Lower leg skin (tissue), 4 donors: ENCODE measurements at places on chromosomes 5 and 9.

DNA sequence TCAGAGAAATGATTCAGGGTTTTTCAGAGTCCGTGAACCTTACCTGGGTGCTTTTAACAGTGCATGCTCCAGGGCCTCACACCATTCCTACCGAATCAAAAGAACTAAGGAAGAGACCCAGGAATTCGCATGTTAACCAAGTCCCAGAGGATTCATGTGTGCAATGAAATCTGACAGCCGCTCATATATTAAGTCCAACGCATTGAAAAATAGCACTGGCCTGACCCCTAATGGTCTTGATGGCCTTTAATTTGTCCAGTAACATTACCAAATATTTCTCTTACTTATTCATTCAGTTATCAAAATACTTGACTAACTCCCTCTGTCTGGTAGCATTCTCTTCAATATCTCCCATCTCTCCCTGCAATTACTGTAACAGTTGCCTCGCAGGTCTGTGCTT lies 55.0 kb upstream of the MARCHF11 start:
- no peak for DNase-seq

DNA sequence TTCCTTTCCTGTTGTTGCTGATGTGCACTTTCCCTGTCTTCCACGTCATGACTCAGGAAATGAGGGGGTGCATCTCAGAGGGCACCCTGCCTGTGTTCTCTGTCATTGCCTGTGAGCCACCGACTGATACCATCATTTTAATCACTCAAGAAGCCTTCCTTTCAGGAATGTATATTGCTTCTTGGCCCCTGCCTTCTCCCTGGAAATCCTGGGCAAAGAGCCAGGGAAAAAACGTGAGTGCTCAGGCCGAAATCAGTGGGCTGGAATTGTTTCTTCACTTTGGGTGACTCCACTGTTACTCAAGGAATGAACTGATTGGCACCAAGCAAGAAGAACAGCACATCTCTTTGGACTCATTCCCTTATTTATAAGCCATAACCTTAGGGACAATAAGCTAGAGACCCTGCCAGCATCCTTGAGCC lies 126.1 kb downstream of the SNX18 start:
- DNase-seq = no peak

DNA sequence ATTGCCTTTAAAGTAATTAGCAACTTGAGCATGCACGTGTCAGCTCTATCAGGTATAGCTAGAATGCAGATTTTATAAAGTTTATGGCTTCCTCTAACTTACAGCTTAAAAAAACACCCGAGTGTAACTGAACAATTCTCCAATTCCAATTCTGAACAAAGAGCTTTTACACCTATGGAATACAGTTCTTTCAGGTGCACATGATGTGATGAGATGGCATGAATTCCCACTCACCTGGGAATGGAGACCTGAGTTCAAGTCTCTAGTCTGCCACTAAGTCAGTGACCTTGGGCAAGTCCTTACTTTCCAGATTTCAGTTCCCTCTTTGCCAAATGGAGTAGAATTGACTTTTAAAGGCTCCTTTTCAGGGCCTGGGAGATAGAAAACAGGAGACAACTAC lies 1.8 kb downstream of the ZFAND5 start:
- DNase-seq = no peak

DNA sequence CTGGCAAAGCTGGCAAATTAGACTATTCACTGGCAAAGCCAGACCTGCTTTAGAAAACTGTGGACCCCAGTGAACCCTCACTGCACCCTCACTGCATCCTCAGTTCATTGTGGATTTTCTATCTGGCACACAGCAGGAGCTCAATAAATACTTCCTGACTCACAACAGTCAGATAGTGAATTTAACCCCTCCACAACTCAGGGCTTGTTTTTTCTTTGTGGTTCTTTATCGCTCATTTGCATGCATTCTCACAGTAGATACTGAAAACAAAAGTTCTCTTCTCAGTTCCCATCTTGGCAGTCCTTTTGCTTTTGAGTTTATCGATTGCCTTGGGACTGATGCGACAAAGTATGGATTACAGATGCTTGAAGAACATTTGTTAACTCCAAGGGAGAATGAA lies 99.8 kb downstream of the ACTL7B start:
- DNase-seq = no peak

DNA sequence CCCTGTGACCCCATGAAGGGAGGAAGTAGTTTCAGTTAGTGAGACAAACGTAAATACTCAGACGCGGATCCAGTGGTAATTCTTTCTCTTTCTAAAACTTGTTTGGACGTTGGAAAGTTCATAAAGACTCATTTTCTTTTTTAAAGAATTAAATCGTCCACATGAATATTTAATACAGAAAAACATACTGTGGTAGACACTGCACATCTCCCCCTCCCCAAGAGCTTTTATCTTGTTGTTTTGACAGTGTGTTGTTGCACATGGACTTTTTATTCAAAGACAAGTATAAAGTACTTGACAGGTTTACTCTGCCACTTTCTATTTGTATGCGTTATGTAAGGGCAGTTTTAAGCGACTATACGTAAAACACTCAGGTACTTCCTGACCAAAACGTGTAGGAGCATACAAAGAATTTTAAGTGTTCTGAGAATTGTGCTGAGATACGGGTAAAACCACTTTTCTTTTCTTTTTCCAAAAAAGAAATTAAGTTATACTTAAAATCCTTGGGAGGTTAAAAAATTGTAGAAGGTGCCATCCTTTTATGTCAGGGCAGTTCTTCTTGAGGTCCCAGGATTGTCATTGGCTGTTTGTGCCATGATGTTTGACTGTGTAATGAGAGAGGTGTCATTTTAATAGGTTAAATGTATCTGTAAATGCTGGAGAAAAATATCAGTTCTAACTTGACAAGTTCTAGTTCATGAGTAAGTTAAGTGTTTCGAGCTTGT lies 1.3 kb downstream of the NIPBL start:
- DNase-seq = no peak

DNA sequence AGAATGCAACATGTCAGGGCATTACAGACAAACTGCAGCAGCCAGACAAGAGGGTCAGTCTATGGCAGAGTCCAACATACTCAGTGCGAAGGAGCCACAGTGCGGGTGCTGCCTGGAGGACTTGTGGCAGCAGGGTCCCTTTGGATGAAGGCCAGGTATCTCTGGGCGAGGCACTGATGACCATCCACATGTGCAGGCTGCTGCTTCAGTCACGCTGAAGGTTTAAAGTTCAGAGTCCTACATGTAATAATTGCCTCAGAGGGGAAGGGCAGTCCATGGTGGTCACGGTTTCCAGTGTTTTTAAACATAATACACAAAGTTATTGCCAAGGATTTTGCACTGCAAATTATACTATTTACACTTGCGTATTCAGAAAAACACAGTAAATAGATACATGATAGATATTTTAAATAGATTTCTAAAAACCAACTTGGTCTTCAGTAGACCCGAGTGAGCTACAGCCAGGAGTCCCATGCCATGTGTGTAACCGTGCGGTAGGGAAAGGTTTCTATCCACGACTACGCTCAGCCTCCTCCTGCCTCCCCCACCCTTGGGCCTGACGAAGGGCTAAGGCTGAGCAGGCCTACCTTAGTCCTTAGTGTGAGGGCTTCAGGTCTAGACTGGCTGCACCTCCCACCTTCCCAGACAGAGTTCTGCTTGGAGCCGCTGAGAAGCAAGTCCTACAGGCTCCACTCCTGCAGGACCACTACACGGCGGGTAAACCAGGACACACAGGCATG lies 76.2 kb downstream of the GPR21 start:
- DNase-seq = no peak

GRCh38 chr5:52778781-52779180 lies 8.9 kb upstream of the ITGA1 start:
- DNase-seq = no peak

- DNase-seq = no peak
These were observed 108.0 kb upstream of the NR5A1 start for GRCh38 chr9:124615100-124615742.

- DNase-seq = no peak
These were observed 27.9 kb upstream of the DTWD2 start for GRCh38 chr5:119016125-119016774.

DNA sequence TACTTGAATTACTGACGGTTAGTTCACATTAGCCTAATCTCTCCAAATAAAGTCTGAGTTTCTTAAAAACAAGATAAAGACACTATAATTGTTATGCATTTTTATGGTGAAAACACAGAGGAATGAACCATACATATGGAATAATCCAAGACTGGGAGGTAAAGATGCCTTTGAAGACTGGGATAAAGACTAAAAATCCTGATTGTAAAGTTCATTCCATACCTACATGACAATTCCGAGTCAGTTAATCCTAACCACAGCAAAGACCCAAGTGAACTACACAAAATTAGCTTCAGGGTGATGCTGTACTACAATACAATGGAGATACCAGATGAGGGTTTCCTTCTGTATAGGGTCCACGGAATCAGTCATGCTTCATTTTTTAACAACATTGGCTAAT lies 6.3 kb downstream of the AP3B1 start:
- no peak for DNase-seq

DNA sequence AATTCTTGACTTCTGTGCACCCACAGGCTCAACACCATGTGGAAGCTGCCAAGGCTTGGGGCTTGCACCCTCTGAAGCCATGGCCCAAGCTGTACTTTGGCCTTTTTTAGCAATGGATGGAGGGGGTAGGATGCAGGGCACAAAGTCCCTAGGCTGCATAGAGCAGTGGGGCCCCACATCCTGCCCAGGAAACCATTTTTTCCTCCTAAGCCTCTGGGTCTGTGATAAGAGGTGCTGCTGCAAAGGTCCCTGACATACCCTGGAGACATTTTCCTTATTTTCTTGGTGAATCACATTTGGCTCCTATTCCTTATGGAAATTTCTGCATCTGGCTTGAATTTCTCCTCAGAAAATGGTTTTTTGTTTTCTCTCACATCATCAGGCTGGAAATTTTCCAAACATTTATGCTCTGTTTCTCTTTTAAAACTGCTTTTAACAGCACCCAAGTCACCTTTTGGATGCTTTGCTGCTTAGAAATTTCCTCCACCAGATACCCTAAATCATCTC lies 482.7 kb upstream of the TLE4 start:
- no peak for DNase-seq

DNA sequence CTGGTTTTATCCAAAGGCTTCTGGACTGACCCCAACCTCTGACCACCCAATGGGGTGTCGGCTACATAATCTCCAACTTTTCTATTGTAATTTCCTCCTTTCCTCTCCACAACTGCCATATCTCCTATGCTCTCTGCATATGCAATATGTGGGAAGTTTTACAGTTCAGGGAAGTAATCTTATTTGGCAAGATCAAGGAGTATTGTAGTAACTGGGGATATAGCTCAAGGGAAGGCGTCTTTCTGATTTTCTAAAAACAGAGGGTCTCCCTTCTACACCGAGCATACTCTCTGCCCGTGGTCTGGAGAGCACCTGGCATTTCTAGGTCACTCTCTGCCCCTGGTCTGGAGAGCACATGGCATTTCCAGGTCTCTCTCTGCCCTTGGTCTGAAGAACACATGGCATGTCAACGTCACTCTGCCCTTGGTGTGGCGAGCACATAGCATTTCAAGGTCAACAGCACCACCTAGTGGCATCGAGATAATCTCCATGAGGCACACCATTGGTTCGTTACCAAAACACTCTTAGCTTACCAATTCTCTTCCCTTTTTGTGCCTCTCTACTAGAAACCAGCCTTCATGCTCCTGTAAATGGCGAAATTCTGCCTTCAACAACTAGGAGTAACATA lies 616.4 kb upstream of the NUDT12 start:
- DNase-seq = no peak

DNA sequence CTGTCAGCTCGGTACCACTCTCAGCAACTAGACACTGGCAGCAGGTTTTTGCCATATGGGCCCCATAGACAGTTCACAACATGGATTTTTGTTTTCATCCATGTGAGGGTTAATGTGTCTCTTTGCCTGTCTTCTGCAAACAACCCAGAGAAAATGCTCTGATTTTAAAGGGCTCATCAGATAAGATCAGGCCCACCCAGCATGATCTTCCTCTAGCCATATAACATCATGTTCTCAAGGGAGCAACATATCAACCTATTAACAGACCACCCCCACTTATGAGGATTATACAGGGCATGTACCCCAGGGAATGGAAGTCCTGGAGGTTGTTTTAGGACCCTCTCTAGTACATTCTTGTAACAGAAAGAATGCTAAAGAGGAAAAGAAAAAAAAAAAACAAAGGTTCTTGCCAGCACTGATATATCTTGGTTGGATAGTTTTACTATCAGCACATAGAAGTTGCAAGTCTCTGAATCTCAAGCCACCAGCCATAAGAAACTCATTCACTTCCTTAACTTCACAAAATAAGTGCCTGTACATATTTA lies 1015.1 kb downstream of the TLE4 start:
- DNase-seq = no peak

- DNase-seq = no peak
These were observed 91.4 kb downstream of the CACNA1B start for GRCh38 chr9:137969008-137969407.

GRCh38 chr9:116494815-116495634 lies 192.1 kb upstream of the TRIM32 start:
- DNase-seq = no peak

DNA sequence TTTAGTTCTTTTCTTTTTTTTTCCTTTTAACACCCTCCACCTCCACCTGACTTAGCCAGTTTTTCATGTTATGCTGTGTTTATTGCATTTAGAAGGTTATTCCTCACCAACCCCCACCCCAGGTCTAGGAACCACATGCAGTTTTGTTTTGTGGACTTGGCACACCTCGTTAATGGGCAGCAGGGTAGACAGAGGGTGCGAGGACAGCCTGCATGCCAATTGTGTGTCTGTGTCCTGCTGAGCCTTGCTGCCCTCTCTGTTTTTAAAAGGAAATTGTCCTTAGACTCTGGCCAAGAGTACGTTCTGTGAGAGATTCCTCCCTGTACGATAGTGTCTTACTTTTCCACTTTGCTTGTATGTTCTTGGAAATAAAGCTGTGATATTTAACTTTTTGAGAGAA lies 13.9 kb downstream of the PIK3R1 start:
- DNase-seq = no peak

DNA sequence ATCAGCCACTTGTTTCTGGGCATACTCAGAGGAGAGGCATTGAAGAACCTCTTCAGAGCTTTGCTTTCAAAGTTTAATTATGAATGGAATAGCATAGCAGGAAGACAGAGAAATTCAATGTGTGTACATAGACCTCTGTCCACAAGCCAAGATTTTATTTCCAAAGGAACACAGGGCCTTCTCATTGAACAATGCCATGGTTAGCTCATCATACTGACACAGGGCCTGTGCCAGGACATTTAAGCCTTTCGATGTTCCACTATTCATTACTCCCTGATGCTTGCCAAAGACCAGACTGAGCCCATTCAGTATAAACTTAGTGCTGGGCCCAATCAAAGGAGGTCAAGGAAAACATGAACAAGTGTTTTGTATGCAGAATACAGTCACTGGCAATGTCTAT lies 280.8 kb downstream of the FBXL17 start:
- DNase-seq = no peak

DNA sequence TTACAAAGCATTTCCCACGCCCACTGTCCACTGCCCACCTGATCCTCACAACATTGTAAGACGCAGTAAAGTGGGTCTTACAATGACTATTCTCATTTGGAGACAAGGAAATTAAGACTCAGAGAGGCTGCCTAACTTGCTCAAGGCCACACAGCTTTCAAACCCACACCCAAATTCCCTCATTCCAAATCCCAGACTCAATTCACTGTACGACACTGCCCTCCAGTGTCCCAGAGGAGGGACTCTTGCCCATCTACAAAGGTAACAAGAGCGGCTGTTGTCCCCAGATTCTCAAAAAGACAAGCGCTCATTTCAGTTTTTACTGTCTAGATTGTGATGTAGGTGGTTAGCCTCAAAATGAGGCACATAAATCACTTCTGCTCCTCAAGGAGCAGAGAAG lies 184.6 kb downstream of the ACTL7B start:
- no peak for DNase-seq
